Bronchial epithelial cell (primary cell): ENCODE measurements at places on chromosomes 5 and 9. TPM values are rescaled to one million over a fixed set of nuclear protein-coding genes. Genes with fewer than 3 reads are reported as not detected.

IFNA4 gene
- not detected in 2 replicates for total RNA-seq

FGF10 gene
- not detected in 2 replicates for total RNA-seq

SLC25A48 gene
- total RNA-seq = not detected in 2 replicates

GNA14 gene
- total RNA-seq = not detected in 2 replicates

TRIP13 gene
- 0.77 and 1.8 TPM in 2 replicates for total RNA-seq

FAM153A gene
- 0.26 and 0.64 TPM in 2 replicates for total RNA-seq

DNA sequence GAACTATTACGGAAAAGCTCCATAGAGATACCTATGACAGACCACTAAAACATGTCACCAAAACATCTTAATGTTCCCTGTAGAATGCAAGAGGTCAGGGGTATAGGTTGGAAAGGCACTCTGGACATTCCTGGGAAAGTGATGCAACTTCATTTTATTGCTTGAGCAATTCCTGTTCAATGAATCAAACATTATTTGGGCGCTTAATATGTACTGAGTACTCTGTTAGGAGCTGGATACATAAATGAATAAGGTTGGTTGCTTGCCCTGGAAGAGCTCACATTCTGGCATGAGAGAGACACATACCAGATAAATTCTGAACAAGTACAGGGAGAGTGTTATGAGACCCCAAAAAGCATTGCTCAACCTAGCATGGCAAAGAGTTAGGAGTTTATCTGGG is 408.9 kb upstream of the DMAC1 start:
- no peak for DNase-seq

DNA sequence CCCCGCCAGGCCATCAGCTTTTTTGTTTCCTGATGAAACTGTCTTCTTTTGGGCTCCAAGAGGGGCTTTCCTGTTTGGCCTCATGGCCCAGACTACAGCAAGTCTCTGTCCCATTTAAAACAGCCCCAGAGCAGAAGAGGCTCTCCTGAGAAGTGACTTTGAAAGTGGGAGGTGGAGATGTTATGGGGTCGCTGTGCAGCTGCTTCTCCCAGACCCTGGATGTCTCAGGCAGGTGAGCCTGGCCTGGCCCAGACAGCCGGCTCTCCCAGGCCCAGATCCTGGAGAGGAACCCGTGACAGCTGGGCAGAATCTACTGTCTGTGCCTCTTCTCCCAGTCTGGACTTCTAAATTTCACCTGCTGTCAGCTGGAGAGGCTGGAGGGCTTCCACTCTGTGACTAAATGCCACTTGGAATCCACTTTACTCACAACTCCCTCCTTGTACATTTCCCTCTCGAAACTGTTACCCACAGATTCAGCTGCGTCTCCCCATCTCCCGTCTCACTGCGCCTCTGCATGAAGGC is 20.6 kb downstream of the FAM78A start:
- no peak for DNase-seq

- no peak for DNase-seq
These were observed 6.6 kb upstream of the KCNN2 start for GRCh38 chr5:114355086-114355830.

GRCh38 chr9:127660886-127661741 is 45.7 kb upstream of the CFAP157 start:
- no peak for DNase-seq

DNA sequence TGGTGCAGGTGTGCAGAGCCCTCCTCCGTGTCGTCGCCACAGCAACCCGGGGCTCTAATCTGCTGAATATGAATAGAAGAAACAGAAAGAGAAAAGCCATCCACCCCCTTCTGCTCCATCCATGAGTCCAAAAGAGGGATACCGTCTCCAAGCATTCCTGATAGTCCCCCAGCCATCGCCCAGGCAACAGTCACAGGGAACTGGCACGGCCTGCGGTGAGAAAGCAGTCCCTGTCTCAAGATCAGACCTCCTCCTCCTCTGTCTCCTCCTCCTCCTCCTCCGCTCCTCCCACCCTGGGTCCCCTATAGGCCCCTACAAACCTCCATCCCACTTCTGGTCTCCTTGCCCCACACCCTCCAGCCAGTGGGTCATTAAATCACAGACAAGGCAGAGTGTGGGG is 308.1 kb upstream of the MPDZ start:
- DNase-seq = no peak

- no peak for DNase-seq
These were observed 50.5 kb downstream of the GALNT10 start for GRCh38 chr5:154241021-154241420.

- peak; percentile 71 for DNase-seq
These were observed 117.4 kb upstream of the RORB start for GRCh38 chr9:74379718-74380117.

DNA sequence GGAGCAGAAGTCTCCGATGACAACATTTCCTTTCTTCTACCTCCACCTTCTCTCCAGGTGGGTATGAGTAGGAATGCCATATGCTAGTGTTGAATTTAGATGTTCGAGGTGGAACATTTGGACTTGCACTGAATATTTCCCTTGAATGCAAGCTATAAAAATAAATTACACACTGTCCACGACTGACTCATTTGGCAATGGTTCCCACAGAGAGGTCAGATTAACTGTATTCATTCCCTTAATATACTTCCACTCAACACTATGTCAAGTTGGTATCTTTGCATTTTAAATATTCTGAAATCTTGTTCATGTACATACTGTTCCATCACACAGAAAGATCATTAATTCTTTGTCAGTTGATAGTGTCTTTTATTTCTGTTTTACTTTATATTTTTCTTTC is 222.6 kb upstream of the PIK3R1 start:
- no peak for DNase-seq

- DNase-seq = no peak
These were observed 17.9 kb upstream of the NOTCH1 start for GRCh38 chr9:136563646-136564325.

DNA sequence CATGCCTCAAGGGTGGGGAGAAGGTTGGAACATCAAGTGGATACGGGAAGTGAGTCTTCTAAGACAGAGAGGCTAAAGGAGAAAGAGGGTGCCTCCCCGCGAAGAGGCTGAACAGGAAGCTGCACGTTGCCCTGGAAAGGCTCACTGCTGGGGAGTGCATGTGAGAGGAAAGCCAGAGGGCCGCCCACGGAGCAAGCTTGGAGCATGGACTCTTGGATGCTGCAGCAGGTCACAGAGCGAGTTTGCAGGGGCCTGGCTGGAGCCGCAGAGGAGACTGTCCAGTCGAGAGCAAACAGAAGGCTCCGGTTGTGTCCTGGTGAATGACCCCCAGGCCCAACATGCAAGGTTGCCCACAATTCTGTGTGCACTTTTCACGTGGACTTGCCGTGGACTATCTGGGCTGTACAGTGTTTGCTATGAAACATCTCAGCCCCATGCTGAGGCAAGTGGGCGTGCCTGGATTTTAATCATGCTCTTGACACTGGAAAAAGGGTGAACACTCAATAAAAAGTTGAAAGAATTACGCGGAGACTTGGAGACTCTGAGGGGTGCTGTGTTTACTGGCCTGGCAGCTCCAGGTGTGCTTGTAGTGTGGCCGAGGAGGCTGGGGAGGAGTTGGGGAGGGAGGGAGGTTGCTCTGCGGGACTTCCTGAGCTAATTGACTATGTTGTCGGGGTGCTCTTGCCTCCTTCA is 54.5 kb upstream of the GARNL3 start:
- no peak for DNase-seq

DNA sequence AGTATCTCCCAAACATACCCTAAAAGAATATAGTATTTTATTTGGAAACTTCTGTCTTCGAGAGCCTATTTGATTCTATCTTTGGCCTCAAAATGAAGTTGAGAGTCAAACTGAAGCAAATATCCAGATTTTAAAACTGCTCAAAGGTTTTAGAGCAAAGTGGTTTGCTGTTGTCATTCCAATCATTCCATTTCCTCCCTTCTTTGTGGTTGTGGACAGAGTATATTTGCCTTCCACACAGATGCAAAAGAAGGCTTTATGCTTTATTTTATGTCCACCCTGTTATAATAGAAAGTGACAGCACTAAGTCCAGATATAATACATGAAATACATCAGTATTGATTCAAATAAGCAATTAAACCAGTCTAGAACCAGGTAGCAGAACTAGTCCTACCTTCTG is 12.4 kb downstream of the GZMK start:
- no peak for DNase-seq

- DNase-seq = no peak
These were observed 119.0 kb downstream of the SV2C start for GRCh38 chr5:76202182-76202581.

DNA sequence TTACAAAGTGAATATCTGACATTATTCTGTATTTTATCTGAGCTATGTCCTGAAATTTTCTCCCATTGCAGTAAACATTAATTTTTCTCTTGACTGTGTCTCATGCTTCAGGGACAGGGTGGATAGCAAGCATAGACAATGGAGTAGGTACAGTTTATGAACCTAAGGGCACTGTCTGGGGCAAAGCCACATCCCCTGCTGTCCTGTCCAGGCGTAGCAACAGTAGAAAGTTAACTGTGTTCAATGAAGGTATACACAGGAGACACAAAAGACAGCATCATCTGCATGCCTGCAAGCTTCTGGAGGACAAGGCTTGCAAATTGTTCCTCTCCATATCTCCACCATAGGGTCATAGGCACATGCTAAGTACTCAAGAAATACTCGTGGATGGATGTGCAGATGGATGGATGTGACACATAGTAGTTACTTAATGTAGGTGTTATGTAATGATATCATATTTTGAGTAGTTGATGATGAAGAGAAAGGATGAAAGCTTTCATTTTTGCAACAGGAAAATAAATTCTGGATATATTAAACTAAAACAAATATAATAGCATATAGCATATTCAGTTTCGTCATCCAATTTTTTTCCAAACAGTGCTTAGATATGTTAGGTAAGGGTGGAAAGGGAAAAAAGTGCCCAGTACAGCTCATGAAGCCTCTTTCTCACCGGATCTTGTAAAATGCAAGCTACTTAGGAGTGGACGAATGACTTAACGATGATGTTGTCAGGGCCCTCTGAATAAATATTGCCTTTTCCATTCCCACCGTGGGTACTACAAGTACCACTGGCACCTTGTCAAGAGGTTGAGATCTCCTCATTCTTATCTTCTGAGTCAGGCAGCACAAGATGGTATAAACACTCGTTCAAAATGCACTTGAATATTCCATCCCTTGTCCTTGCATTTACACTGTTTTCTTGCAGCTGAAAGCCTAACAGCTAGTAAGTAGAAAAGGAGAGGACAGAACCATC is 19.9 kb upstream of the ZSWIM6 start:
- peak; percentile 97 for DNase-seq

DNA sequence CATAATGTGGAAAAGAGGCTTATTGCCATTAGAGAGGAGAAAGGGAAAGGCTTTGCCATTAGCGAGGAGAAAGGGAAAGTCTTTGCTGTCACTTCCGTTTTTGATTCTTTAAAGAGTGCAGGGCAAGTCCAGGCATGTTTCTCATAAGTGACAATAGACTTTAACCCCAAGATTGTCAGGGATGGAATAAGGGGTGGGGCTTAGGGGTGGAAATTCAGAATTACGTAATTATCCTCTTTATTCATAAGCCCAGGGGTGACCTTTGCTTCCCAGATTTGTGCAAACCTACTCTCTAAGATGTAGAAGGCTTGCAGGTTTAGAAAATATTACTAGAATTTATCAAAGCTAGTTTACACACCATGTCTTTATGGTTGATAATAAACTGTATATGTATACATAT is 2.3 kb upstream of the PLK2 start:
- DNase-seq = peak; percentile 83

GRCh38 chr5:99061299-99061698 is 132.5 kb upstream of the CHD1 start:
- no peak for DNase-seq

GRCh38 chr5:73112359-73112758 is 8.0 kb upstream of the TMEM171 start:
- DNase-seq = no peak

DNA sequence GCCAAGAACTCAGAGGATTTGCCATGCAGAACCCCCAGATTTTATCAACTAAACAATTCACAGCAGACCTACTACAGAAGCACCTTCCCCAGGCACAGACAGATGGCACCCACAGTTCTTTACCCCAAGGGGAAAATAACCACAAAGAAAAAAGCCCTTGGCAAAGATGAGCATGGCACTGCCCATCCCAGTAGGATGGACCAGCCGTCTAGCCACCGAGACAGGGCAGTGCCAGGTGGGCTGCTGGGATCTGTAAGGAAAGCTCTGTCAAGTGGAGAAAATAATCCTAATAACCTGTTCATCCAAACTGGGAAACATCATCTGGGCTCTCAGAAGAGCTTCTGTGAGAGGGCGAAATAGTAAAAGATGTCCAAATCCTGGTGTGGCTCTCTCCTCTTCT is 130.0 kb downstream of the COL23A1 start:
- no peak for DNase-seq

DNA sequence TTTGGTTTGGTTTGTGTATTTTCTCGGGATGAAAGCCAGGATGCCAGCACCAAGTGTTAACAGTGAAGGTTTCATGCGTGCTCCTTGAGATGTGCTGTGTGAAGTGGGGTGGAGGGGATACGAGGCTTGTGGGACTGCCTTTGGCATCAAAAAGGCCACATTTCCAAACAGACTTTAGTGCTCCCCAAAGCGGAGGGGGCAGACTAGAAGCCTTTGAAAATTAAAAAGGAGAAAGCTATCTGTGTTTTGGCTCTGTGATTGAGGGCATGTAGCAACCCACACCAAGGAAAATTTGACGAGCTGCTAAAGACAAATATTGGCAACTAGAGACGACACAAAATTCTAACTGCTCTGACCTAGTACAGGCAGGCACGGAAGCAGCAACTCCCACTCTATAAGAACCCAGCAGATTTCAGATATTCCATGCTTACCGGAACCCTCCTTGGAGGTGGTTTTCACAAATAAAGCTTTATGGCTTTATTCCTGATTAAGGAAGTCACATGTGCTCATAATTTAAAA is 154.5 kb downstream of the ARSB start:
- DNase-seq = no peak

DNA sequence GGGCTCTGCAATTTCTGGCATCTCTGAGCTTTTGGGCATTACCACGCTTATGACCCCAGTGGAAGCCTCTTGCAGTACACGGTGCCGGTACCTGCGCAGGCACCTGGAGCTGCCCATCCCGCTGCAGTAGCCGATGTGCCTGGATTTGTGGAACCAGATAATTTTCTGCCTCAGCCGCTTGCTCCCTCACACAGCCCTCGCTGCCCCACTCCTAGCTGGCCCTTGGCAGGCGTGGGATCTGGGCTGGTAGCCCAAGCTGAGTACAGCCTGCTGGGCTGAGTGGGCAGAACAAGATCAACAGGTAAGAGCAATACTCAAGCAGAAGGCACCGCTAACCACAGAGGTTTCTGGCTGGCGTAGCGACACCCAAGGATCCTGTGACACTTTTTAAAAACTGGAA is 1808.8 kb upstream of the ACO1 start:
- no peak for DNase-seq

- DNase-seq = no peak
These were observed 52.6 kb downstream of the PDCD1LG2 start for GRCh38 chr9:5562806-5563416.

DNA sequence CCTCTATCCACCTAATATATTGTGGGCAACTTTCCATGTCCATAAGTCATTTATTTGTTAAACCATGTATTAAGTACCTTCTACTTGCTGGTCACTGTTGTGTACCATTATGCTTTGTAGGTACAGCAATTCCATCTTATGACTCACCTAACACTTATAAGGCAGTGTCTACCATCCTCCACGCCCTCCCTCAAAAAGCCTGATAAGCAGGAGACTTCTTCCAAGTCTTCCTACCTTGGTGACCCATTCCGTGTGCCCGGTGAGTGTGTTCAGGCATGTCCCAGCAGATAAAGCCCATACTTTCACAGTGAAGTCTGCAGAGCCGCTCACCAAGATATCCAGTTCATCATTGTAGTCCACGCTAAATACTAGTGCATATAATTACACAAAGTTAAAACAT is 17.4 kb downstream of the FBXW2 start:
- peak; percentile 99 for DNase-seq

GRCh38 chr5:113204525-113205161 is 228.0 kb downstream of the DCP2 start:
- DNase-seq = peak; percentile 89

GRCh38 chr5:72848474-72849428 is 32.3 kb downstream of the TNPO1 start:
- peak; percentile 29 for DNase-seq
